ENCODE measurements at places on chromosomes 2 and 18. TPM values are rescaled to one million over a fixed set of nuclear protein-coding genes. Genes with fewer than 3 reads are reported as not detected.

Gene SIX3
- 0.28 TPM for total RNA-seq

Gene NPPC
- total RNA-seq = 16.6 TPM

Gene PDK1
- total RNA-seq = 30.0 TPM

Gene PRSS56
- total RNA-seq = 1.5 TPM

Gene ZNF396
- 6.8 TPM for total RNA-seq

Gene DSG1
- total RNA-seq = 0.20 TPM

Gene MC5R
- total RNA-seq = 0.22 TPM

Gene SLC5A7
- total RNA-seq = 40.3 TPM

Gene EIF4E2
- total RNA-seq = 37.4 TPM

Gene NETO1
- 10.0 TPM for total RNA-seq
